ENCODE measurements at places on chromosomes 3 and 15. TPM values are rescaled to one million over a fixed set of nuclear protein-coding genes. Genes with fewer than 3 reads are reported as not detected.

RPP25 gene
- 19.8 TPM for total RNA-seq

IP6K1 gene
- total RNA-seq = 66.9 TPM

MINAR1 gene
- 2.1 TPM for total RNA-seq

DNA sequence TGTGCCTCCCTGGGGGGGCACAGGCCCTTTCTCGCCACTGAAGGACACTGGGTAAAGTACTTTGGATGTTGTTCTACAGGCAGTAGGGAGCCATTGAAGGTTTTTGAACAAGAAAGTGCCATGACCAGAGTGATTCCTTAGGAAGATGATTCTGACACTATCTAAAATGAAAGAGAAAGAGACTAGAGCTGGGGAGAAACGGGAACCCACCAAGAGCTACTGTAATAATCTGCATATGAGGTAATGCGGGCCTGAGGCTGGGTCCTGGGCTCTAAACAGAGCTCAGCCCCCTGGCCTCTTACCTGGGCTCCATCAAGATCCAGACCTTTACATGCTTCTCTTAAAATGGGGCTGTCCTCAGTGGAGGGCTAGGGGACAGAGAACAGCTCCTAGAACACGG, 24.9 kb downstream of the GRK7 start:
- DNase-seq = no peak

- no peak for DNase-seq
Measured at GRCh38 chr15:95880031-95880570, 450.4 kb upstream of the NR2F2 start.

CSNK1G1 gene
- 18.2 TPM for total RNA-seq

DNA sequence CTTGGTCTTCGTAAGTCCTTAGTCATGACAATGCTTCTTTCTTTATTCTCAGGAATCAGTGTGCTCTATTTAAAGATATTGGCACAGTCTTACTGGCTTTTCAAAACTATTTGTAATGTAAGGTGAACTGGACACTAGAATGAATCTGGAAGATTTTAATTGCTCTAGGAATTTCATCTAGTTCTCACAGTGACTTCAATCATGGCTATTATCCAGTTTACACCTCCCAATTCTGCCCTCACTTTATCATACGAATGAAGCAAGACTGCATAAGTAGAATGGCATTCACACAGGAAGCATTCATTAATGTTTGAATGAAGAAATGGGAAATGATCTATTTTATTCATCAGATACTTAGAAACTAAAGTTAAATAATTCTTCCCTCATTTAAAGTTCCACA, 26.7 kb upstream of the DRD3 start:
- no peak for DNase-seq

DNA sequence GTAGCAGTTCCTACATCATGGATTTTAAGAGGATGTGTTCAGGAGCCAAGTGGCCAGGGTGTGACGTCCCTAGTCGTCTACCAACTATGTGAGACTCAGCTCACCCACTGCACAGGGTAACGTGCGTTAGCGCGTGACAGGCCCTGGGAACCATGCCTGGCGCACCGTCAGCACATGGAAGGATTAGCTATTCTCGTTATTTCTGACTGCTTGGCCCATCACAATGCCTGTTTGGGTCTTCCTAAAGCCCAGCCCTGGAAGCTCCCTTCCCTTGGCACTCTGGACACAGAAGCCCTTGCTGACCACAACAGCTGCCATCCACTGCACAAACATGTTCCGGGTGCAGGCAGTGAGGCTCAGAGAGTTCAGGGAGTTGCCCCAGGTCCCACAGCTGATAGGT, 91.0 kb upstream of the RPL32 start:
- no peak for DNase-seq

DNA sequence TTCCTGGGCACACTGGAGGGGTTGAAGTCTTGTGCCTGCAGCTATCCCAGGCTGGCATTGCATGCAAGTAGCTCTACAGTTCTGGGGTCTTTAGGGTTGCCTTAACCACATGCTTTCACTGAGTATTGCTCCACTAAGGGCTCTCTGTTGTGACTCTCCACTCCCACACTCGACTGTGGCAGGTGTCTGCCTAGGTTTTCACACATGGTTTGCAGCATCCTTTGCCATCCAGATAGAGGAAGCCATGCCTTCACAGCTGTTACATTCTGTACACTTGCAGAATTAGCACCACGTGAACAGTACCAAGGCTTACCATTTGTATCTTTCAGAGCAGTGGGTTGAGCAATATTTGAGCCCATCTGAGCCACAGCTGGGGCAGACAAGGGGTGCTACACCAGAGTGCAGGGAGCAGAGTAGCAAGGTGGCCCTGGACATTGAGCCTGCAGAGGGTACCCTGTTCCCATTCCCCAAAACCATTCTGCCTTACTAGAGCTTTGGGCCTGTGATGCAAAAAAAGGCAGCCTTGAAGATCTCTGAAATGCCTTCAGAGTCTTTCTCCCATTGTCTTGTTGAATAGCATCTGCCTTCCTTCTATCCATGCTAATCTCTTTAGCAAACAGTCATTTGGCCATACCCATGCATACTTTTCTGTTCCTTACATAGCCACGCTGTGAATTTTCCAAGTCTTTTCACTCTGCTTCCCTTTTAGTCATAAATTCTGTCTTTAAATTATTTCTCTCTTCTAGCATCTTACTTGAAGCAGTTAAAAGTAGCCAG, 95.2 kb upstream of the PLCL2 start:
- DNase-seq = no peak

DNA sequence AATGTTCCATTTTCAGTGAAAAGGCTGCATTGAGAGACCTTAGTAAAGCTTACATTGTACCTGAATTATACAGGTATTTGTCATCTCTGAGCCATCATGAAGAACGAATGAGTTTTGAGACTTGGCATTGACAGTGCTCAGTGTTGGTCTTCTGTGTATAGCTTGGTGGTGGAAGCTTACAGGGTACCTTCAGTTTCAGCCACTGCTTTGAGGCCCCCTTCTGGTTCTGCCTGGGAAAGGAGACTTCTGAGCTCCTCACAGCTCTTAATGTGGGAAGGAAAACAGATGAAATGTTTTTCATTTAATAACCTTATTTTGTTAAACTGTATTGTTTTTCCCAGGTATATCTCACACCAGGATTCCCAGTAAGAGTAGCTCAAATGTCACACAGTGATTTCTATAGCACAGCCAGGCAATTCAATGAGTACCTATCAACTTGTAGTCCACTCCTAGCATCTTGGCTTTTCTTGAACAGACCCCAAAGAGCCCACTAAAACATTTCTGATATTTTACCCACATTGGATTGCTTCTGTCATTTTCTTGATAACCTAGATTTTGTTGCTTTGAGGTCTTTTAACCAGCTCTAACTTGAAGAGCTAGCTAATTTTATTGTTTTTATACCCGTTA, 5.6 kb downstream of the SERPINI1 start:
- no peak for DNase-seq

FBXO40 gene
- total RNA-seq = not detected

- no peak for DNase-seq
Measured at GRCh38 chr15:75583701-75584100, 4.6 kb upstream of the PTPN9 start.

DNA sequence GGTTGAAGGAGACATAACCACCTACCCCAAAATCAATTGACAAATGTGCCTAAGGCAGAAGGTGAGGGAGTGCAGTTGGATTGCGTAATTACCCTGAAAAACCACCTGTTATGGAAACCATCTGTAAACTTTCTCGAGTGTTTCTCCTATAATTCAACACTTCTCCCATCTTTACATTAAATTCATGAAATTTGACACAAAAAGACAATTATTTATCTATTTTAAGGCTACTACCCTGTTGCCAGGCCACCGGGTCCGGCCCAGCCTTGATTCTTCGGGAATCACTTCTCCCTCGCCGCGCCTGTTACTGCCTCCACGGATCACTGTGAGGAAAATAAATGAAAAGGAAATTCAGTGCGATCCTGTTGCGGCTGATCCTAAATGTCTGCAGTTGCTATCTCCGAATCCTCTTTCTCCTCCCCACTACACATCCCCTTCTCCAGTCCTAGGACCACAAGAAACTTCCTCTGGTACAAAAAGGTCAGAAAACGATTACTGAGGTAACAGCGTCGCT, 646 bp downstream of the IQCB1 start:
- DNase-seq = no peak

GRCh38 chr3:38313695-38314094, 31.6 kb downstream of the SLC22A14 start:
- DNase-seq = peak; percentile 59

FAM43A gene
- total RNA-seq = 38.6 TPM

DNA sequence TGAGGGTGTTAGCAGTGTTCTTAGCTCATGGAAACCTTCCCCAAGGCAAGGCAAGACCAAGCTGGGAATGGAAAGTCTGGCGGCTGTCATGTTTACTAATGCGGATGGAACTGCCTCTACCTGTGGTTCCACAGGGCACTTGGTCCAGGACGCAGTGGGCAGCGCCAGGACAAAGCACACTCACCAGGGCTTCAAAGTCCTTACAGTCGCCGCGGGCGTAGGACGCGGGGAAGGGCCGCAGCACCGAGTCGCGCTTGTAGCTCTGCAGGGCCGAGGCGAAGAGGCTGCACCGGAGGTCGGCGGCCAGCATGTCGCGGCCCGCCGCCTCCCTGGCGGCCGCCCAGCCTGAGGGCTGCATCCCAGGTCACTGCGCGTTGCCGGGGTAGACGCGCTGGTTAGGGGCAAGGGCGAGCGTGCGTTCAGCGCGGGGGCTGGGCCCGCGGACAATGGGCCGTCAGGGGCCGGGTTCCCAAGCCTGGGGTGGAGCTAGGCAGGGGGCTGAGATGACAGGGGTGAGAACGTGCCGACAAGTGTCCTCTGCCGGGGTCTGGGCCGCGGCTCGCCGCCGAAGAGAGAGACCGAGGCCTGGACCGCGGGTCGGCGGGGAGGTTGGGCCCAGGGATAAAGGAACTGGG, 497 bp downstream of the PARP16 start:
- DNase-seq = no peak

GRCh38 chr3:195213639-195214315, 57.2 kb downstream of the XXYLT1 start:
- DNase-seq = peak; percentile 53

DNA sequence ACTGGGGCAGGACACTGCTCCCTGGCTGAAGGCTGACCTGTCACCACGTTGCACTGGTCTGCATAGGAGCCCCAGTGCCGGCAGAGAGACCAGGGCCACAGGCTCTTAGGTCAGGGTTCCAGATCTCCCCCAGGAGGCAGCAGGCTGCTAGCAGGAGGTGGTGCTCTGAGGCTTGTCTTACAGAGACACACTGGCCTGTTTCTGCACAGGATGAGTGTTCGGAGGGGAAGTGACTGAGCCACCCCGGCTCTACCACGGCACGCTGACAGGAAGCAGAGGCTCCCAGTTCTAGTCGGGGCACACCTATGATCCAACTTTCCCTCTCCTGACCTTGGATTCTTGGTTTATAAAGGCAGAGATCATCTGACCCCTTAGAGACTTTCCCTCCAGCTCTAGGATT, 8.6 kb downstream of the FBXL22 start:
- DNase-seq = no peak

- DNase-seq = no peak
Measured at GRCh38 chr15:44327578-44327977, 39.1 kb downstream of the GOLM2 start.

DNA sequence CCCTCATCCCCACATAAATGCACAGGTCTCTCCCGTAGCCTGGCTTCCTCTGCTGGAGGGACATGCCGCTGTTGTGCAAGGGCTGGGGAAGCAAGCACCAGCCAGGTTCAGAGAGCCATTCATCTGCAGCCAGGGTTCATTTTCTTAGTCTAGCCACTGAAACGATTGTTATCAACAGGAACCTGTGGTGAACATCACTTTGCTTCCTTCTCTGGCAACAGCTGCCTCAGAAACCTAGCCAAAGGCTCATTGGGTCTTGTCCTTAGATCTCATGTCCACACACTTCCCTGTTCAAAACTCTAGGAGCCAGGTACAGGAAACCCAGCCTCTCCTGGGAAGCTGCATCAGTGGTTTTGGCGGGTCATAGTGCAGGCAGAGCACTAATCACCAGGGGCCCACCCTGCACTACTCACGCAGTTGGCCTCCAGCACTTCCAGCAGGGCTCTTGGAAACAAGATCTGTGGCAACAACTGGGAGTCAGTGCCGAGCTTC, 47.0 kb downstream of the OXNAD1 start:
- DNase-seq = no peak

TNK2 gene
- 42.9 TPM for total RNA-seq

- DNase-seq = no peak
Measured at GRCh38 chr3:171384101-171384891, 75.9 kb downstream of the TNIK start.

TP53BP1 gene
- total RNA-seq = 61.2 TPM

DNA sequence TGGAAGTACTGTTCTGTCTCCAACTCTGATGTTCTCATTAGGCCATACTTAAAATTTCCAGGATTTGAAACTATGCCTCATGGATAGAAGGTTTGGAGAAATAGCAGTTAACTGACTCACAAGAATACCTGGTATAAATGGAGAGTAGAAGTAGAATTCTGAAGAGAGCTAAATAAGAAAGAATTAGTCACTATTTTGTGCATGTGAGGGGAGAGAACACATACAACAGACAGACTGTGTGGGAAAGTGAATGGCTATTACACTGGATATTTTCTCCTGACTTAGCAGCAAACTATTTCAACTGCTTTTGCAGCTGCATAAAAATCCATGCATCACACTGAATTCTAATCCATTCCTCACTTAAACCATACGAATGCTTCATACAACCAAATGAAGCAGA, 71.3 kb downstream of the C3orf70 start:
- DNase-seq = no peak

SH3GL3 gene
- total RNA-seq = not detected

SYNM gene
- 5.5 TPM for total RNA-seq

MST1 gene
- total RNA-seq = 38.3 TPM

CLRN1 gene
- not detected for total RNA-seq

DNA sequence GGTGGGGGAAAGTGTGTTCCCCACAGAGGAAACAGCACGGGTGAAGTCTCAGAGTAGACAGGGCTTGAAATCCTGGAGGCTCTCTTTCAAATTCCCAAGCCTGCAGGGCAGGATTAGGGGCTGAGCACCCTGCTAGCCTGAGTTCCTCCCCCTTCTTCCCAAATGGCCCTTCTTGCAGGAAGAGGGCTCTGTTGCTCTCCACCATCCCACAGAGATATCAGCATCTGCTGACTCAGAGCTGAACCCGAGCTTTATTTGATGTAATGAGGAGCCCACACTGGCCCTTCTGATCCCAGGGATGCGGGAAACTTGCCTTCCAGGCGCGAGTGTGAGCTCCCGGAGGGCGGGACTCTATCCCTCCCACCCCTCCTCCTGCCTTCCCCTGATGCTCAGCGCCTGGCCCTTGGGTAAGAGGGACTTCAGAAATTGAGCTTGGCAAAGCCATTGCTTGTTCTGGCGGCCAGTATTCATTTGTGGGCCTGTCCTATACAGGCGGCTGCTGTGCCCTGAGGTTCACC, 1.4 kb upstream of the STRA6 start:
- DNase-seq = no peak
